ENCODE measurements at places on chromosomes 3 and 15. TPM values are rescaled to one million over a fixed set of nuclear protein-coding genes. Genes with fewer than 3 reads are reported as not detected.

DNA sequence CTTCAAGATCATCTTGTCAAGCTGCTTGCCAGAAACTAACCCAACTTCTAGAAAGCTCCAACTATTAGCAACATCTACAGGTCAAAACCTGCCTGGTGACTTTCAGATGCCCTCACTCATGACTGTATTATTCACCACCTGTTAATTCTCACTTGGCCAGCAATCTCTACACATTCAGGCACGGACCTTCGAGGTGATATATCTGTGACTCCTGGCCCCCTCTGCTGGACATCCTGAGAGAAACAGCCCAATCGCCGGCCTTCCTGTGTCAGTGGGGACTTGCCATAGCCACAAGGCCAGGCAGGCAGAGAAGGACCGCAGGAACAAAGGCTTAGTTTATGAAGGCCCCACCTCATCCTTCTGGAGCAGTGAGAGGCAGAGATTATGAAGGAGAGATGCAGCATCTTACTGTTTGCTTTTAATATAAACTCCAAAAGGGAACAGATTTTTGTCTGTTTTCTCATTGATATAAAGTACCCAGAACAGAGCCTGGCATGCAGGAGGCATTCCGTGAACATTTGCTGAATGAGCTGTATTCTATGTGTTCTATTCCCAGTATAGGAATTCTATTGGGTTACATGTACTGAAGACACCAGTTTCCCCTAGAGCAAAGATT is 24.4 kb upstream of the OCA2 start:
- DNase-seq: peak; percentile 34

DNA sequence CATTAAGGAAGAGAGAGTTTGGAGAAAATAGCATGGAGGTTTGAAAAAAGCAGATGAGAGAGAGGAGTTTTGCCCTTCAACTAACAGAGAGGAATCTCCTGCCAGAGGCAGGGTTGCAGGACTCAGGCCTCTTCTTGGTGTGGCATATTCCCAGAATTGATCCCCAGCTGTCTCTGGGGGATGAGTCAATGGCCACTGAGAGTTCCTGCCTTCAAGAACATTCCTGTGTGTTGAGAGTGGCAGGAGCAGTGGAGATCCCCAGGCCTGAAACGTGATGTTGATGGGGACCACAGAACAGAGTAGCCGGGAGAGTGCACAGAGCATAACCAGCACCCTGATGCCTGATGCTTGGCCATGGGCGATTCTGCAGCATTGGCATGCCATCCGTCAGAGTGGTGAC is 348.4 kb upstream of the THBS1 start:
- no peak for DNase-seq

- DNase-seq: no peak
Observed at GRCh38 chr3:6447166-6447801, 413.6 kb upstream of the GRM7 start.

The NAALADL2 gene
- not detected for polyA plus RNA-seq

GRCh38 chr3:192851821-192852372 is 65.8 kb downstream of the MB21D2 start:
- no peak for DNase-seq

The KBTBD13 gene
- polyA plus RNA-seq: not detected

The SYNM gene
- polyA plus RNA-seq: not detected

DNA sequence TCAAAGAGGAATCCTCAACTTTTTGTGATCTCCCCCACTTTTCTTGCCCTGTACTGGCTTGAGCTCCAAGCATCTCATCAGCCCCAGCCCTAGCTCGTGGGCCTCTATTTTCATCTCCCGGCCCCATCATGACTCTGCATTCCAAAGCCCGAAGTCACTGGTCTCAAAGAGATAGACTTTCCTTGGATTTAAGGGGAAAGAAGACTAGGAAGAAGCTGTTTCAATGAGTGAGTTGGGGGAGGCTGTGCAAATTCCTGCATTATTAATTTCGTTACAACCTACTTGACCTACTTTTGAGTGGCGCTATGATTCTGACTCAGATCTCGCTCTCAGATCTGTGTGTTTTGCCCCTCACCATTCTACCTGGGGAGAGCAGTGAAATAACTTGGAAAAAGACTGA is 266.6 kb upstream of the TBL1XR1 start:
- DNase-seq: no peak

DNA sequence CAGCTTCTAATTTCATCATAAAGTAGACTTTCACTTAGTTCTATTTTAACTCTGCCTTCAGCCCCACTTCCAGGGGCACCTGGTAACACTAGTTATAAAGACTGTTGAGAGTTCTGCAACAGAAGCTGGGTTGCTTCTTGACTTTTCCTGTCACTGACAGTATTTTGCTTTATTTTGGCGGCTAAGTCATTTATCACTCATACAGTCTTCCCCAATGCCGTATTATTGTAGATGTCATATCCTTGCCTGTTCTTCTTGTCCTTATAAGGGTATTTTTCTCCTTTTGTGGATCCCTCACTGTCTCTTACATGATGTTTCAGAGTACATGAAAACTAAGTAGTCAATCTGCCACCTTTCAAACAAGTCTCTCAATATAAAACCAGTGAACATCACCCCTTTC is 369.0 kb upstream of the PPP2R3A start:
- DNase-seq: no peak

DNA sequence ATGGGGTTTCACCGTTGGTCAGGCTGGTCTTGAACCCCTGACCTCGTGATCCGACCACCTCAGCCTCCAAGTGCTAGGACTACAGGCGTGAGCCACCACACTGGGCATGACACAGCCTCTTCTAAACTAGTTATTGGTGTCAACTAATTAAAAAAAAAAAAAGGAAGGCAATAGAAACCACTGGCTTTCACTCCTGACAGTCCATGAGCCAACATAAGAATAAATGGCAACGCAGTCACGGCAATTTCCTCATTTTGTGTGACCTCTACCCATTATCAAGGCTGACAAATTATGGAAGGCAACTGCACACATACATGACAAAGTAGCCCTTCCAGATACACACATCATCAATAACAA is 5.9 kb downstream of the ARHGEF3 start:
- DNase-seq: no peak

DNA sequence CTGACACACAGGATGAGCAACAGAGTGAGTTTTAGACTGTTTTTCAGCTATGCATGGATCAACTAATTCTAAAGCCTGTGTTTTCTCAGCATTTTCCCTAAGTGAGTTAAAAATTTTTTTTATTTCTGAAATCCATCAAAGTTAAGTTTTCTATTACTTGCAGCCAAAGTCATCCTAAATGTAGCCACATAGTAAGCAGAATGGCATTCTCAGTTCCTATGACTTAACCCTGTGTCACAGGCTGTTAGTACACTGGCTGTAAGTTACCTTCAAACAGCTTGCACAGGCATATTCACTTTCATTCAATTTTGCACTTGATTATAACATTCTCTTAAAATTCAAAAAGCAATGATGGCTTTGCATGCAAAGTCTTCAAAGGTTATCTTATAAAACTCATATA is 368.2 kb downstream of the OCA2 start:
- DNase-seq: no peak

DNA sequence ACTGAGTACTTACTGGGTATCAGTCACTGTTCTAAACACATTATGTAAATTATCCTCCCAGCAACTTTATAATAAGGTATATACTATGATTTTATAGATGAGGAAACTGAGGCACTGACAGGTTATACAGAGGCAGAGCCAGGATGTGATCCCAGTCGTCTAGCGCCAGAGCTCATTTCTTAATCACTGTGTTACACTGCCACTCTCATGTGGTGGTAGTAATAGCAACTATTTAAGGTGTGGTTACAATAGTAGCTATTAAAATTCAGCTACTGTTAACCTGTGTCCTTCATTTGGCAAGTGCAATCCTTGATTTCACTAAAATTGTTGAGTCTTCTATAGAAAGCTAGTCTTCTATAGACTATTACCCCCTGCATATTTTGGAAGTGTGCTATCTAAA is 43.1 kb upstream of the TRPC1 start:
- no peak for DNase-seq

Measured in naive B cell (primary cell).